ENCODE measurements at places on chromosomes 5 and 9.

DNA sequence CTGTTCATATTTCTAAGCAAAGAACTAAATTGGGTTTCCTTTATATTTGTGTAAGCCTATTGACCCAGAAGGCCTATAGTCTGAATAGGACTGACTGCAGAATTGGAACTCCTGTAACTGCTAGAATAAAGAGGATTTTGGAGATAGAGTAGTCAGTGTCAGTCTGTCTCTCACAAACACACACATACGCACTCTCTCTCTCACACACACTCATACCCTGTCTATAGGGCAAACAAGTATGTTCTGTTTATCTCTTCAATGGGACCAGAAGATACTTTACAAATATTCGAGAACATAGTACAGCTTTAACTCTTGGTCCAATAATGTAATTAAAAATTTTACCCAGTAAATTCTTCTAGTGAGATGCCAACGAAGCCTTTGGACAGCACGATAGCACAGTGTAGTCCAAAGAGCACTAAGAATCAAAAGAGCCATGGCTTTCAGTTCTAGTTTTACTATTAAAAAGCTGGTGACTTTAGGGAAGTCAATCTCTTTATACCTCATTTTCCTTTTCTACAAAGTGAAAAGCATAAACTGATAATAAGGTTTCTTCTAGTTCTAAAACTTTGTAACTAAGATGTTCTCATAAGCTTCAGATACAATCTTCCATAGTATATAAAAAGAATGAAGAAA lies 19.3 kb downstream of the ABHD17B start:
- DNase-seq, result no peak

DNA sequence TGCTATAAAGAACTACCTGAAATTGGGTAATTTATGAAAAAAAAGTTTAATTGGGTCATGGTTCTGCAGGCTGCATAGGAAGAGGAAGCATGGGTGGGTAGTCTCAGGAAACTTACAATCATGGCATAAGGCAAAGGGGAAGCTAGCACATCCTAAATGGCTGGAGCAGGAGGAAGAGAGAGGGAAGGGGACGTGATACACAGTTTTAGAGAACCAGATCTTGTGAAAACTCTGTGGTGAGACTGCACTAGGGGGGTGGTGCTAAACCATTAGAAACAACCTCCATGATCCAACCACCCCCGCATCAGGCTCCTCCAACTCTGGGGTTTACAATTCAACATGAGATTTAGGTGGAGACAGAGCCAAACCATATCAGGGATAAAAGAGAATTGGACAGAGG lies 624.2 kb downstream of the PRR16 start:
- no peak for DNase-seq

DNA sequence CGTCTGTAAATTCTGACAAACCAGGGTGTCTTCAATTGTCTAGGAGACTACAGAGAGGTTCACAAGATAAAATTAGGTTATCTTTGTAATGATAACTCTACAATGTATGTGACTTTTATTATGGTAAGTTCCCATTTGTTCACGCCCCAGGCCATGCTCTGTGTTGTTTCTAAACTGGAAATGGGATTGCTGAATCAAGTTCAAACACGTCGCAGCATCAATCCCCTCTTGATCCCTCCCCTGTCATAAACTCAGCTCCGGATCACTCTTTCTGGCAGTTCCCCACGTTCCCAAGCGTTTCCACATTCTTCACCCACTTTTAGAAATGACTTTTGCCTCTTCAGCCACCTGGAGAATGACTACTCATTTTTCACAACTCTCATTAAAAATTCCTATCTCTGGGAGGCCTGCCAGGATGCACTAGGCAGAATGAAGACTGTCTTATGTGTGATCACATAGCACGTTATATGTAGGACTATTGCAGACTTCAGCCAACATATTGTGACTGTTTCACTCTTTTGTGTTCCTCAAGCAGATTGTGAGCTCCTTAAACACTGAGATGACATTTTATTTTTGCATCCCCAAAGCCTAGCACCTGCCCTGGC lies 1124.2 kb upstream of the WWC1 start:
- no peak for DNase-seq

GRCh38 chr5:136032564-136032963 lies 3.8 kb downstream of the TGFBI start:
- DNase-seq, result no peak

DNA sequence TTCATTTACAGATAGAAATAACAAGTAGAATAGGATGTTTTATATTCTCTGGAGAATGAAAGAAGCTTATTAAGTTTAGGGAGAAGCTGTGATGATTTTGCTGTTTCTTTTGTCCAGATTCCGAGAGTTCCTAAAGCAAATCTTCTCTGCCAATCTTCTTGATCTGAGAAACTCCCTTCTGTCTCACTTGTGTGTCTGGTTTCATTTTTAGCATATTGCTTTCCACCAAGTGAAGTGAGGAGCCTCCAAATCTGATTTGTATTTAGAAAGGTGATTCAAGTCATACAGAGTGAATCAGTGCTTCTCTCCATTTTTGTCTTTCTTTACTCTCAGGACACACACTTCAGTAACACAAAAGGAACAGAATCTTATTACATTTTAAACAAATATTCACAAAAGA lies 48.4 kb downstream of the STX17 start:
- DNase-seq, result no peak

- no peak for DNase-seq
Observed at GRCh38 chr5:71703941-71704340, 15.1 kb upstream of the CARTPT start.

GRCh38 chr5:132947671-132948070 lies 15.8 kb downstream of the AFF4 start:
- DNase-seq, result no peak

Measured in activated CD4-positive, alpha-beta T cell treated with anti-CD3 and anti-CD28 coated beads for 4 hours (primary cell).